AG10803 (cell line): ENCODE measurements at places on chromosomes 11 and 22.
A peak's percentile ranks its signal among the peaks of the same experiment; 100 is the strongest.

DNA sequence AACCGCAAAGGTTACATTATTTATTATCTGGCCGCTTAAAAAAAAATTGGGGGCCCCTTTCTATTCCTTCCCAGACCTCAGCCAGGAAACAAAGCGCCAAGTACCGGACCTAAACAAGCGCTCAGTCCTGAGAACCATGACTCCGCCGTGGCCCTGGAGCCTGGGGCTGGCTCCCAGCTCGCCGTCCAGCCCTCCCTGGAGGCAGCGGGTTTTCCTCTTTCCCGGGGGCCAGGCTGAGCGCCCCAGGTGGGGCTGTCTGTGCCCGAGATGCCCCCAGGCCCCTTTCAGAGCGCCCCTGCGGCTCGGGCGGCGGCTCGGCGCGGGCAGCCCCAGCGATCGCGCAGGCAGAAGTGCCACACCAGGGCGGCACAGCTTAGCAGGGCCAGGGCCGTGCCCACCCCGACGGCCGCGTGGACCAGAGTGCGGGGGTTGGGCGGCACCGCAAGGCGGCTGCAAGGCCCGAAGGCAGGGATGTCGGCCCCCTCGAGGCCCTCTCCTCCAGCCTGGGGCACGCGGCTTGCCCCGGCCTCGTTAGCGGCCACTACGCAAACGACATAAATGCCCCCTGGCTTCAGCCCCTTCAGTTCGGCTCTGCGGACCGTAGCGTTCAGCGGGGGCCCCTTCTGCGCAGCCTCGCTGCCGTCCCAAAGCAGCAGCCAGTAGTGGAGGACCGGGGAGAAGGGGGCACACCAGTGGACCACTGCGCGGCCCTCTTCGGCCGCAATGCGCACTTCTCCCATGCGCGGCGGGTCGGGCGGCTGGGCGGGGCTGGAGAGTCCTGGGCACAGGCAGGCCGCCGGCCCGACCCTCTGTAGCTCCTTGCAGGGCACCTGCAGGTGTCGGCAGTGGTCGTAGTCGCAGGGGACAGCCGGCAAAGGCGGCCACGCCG lies 1.6 kb downstream of the LRRN4CL start:
- no peak for DNase-seq

- no peak for DNase-seq
Measured at GRCh38 chr11:95371153-95371552, 140.2 kb upstream of the SESN3 start.

- no peak for DNase-seq
Measured at GRCh38 chr11:76683161-76684095, 12.9 kb upstream of the LRRC32 start.

DNA sequence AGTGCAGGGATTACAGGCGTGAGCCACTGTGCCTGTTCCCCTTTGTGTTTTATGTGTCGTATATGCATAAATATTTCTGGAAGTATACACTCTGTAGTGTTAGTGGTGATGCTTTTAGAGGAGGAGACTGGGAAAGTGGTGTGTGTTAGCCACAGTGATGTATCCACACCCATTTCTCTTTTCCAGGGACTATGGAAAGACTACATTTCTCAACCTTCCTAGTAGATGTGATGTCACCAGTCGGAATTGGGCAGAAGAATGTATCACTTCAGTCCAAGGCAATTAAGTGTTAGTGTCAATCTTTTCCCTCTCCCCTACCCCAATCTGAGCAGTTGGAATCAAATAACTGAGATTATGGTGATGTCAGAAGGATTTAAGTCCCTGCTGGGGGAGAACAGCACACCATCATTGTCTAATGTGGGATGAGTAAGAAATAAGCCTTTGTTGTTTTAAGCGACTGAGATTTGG lies 5.8 kb upstream of the ATG16L2 start:
- DNase-seq: peak; percentile 29

DNA sequence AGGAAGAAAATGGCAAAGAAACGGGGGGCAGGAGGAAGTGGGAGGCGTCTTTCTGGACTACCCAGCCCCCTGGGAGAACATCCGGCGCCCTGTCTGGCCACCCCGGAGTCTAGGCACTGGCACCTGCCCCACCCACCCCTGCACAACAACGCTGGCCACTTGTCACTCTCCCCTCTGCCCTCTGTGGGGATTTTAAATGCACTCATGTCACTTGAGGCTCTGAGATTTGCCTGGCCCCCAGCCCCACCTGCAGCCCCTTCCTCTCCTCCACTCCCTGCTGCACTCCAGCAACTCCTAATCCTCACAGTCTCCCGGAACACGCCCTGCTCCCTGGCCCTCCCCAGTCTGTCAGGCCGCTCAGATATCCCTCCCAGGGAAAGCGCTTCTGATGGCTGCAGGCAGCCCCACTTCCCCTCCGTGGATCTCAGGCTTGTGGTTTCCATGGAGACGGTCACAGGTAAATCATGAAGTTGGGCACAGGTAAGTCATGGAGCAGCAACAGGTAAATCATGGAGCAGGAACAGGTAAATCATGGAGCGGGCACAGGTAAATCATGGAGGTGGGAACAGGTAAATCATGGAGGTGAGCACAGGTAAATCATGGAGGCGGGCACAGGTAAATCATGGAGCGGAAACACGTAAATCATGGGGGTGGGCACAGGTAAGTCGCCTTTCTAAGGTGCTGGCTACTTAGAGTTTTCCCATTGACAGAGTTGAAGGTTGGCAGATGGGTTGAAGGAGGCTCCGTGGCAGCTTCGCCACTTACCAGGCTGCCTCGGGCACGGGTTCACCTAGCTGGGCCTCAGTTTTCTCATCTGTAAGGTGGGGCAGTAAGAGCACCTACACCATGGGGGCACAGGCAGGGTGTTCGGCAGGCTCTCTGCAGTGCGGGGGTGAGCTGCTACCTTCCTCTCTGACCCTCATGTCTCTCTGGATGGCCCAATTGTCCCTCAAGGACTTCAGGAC lies 79.0 kb upstream of the SHISAL1 start:
- no peak for DNase-seq

DNA sequence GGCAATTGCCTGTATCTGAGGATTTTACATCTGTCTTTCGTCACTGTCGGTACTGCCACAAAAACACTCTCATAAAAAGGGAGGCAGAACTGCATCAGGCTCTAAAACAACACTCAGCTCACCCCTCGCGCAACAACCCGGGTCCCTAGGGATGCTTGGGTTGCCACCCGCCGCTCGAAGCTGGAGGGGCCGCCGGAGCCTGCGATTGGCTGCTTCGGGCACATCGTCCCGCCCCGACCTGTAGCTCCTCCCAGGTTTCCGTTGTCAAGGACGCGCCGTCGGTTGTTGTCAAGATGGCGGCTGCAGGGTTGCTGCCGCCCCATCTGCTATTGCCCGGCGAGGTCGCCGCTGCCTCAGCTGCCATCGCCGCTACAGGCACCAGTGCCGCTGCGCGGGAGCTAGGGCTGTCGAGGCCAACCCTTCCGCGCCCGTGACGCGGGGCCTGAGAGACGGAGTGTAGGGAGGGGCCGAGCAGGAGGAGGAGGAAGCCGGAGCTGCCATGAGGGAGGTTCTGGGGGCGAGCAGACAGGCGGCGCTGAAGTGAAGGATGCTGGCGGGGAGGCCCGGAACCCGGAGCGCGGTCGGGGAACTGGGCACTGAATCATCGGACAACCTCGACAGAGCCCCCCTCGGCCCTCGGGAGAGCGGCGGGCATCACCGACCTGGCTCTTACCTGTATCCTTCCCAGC lies at the start of gene CEP126:
Gene CEP126 (plus strand): TSS at position 273 of the 689 bp plus-strand sequence. CDS start 275 bp downstream, at position 548.
- peak; percentile 95 for DNase-seq

GRCh38 chr22:33652615-33653014 lies 267.7 kb downstream of the LARGE1 start:
- DNase-seq: no peak

DNA sequence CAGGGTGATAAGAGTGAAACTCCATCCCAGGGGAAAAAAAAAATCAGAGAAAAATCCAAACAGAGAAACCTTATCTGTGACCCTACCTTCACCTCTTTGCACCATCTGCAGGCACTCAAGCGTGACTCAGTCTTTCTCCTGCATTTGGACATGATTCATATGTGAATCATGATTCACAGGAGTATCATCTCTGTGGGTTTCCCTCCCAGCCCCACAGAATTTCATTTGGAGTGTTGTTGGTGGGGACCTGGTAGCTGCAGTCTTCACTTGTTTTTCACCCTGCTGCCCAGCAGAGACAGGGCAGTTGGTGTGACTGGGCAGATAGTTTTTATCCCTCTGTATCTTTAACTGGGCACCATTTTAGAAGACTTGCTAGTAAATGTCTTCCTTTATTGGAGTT lies 75.7 kb downstream of the DEPDC5 start:
- DNase-seq: peak; percentile 91

DNA sequence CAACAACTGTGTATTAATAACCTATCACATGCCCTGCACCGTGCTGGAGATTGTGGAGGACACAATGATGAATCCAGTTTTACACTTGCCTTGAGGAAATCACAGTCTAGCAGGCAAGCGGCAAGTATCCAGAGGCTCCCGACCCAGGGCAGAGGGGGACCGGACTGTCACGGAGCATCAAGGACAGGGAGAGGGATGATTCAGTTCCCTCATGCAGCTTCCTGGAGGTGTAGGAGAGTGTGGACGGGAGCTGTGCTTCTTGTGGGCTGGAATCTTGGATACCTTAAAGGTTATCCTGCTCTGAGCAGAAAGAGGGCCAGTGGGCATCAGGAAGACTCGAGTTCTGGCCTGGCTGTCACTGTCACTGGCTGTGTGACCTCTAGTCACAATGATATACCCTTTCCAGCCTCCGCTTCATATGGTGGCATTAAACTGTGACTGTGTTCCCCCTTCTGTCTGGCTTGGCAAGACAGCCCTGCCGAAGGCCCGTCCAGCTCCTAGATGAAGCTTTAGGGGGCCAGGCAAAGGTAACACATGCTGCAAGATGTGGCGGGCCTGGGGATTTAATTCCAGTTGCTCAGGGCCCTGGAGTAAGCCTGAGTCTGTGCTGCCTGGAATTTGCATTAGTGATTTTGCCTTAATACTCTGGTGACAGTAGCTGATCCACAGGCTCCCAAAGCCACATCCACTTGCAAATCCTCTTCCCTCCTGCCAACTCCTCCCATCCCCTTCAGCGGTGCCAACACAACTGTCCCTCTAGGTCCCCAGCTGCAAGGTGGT lies 162.8 kb downstream of the DSCAML1 start:
- no peak for DNase-seq

- DNase-seq: no peak
Measured at GRCh38 chr11:108220721-108221336, 1.6 kb downstream of the NPAT start.

- DNase-seq: no peak
Measured at GRCh38 chr22:41193829-41194228, 11.3 kb upstream of the L3MBTL2 start.

DNA sequence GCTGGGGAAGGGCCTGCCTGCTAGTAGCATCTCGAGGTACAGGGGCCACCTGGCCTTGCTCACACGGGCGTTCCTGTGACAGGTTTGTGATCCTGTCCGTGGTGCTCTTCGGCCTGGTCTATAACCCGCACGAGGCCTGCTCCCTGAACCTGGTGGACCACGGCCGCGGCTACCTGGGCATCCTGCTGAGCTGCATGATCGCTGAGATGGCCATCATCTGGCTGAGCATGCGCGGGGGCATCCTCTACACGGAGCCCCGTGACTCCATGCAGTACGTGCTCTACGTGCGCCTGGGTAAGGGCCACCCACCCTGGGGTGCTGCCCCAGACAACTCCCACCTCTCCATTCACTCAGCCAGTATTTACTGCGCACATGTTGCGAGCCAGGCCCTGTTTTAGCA lies 31.8 kb upstream of the MYRF start:
- DNase-seq: no peak

DNA sequence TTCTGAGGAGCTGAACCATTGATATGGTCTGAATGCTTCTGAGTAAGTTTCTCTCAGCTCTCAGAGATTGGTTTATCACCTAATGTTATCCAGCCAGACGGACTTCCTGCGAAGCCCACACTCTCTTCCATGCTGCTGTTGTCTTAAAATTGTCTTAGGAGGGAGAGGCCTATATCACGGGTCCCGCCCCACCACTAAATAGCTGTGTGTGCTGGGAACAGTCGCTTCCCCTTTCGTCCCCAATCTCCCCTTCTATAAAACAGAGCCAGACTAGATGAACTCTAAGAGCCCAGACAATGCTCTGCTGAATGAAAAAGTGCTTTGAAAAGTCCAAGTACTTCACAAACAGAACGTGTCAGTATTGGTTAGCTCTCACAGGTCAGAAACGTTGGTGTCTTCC lies 81.4 kb upstream of the AKIP1 start:
- no peak for DNase-seq

DNA sequence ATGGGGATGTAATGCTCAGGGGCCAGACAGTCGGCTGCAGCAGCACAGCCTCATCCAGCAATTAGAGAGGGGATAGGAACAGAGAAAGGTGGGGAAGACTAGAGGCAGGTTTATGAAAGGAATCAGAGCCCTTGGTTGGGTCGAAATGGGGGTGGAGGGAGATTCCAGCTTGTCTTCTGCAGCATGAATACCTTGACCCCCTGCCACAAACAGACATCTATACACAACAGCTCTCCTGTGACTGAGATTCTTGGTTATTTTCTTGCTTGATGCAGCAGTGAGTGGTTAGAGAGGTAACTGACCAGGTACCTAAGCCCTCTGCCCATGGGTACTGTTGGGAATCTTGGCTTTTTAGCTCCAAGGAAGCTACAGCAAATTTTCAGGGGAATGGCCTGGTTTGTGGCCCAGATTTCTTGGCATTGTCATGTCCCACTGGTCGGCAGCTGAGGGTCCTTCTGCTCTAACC lies at the start of gene TRIM49D1:
Gene TRIM49D1 (minus strand): TSS at position 51 of the 466 bp plus-strand sequence. CDS start 4,535 bp downstream, outside the sequence.
- no peak for DNase-seq

GRCh38 chr11:120179057-120179672 lies 31.7 kb upstream of the OAF start:
- no peak for DNase-seq
